ENCODE measurements at places on chromosomes 3 and 15.

DNA sequence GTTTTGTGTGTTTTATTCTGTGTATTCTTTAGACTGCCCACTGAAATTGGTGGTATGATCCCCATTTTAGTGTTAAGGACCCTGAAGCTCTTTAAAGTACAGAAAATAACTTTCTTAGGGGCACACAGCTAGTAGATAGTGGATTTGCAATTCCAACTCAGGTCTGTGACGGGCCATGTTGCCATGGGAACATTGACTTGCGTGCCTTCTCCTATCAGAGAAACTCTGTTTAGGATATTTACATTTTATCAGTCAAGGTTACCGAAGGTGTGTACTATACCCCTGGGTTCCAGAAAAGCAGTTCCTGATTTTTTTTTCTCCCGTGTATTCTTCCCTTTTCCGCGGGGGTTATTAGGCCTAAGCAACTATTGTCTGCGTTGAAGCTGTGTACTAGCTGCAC, 19.4 kb downstream of the MYZAP start:
- no peak for DNase-seq

- DNase-seq = no peak
Measured at GRCh38 chr3:105490045-105490444, 123.3 kb downstream of the ALCAM start.

DNA sequence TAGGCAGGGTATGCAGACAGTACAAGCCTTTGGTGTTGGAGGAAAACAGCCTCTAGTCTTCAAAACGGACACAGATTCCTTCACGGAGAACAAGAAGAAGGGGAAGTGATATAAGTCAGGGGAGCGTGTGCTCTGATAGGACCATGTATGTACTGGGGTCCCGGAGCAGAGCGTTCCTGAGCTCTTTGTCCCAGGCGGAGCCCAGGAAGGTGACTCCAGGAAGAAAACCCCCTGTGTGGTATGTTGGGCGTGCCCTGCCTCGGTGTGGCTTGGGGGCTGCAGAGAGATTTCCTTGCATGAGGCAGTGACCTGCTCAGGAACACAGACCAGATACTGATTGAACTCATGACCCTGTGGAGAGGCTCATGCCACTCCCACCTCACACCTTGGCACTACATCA, 21.7 kb downstream of the MELTF start:
- no peak for DNase-seq

DNA sequence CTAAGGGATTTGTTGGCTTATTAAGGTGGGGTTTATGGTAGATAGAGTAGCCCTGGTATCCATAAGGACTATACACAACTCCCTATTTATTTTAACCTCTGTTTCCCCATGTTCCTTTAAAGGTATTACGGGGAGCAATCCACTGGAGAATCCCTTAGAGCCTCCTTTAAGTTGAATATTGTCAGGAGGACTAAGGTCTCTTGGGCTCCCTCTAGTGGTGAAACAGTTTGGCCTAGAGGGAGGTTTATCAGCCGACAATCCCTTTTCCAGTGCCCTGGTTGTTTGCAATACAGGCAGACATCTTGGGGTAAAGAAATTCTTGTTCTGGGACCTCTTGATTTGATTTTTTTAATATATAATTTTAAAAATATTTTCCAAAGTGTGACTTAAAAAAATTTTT, 12.9 kb downstream of the OPA1 start:
- peak; percentile 25 for DNase-seq

DNA sequence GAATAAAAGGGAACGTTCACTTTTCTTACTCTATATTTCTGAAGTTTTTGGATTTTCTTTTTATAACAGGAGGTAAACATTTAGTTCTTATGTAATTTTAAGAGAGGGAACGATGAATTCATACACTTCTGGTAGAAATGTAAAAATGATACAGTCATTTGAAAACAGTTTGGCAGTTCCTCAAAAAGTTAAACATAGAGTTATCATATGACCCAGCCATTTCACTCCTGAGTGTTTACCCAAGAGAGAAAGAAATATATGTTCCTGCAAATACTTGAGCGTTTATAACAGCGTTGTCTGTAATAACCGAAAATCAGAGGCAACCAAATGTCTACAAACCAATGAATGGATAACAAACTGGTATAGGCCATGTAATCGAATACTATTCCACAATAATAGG, 20.8 kb upstream of the CCR9 start:
- no peak for DNase-seq

DNA sequence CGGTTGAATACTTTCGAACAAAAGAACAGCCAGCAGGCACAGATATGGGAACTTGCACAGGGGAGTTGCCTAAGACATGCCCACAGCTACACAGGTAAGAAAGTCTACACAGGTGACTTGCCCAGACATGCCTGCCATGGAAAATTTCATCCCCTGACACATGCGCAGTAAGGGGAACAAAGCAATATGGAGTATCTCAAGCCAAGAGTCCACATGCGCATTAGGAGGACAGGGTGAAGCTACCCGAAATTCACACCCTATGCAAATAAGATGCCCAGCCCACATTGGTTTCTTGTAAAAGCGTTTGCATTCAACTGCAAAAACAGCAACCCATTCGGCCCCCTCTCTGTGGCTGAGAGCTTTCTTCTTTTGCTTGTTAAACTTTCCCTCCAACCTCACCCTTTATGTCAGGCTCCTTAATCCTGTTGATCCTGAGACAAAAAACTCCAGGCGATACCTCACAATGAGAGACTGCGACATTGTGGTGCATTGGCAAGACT, 49.3 kb upstream of the TRPM1 start:
- no peak for DNase-seq

DNA sequence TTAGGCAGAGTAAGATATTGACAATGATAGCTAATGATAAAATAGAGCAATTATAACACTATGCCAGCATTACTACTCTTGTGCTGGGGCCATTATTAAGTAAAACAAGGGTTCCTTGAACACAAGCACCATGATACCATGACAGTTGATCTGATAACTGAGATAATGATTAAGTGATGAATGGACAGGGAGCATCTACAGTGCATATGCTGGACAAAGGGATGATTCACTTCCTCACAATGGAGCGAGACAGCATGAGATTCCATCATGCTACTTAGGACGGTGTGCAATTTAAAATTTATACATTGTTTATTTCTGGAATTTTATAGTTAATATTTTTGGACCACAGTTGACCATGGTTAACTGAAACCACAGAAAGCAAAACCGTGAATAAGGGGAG, 156.6 kb downstream of the FHIT start:
- no peak for DNase-seq

DNA sequence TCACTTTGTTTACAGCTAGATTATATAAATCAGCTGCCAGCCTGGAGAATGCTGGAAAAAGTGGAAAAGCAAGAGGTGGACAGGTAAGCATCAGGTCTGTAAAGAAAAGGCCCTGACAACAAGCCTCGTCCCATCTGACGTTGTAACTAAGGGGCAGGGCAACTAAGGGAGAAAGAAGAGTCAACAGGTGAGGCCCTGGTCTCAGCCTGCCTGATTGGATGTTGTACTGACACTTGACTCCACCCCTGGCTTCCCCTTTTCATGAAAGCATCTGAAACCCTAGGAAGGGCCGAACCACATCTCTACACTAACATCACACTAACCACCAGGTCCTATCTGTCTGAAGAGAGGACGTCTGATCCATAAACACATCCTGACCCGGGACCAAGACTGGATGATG, 357.6 kb upstream of the CFAP20DC start:
- no peak for DNase-seq

DNA sequence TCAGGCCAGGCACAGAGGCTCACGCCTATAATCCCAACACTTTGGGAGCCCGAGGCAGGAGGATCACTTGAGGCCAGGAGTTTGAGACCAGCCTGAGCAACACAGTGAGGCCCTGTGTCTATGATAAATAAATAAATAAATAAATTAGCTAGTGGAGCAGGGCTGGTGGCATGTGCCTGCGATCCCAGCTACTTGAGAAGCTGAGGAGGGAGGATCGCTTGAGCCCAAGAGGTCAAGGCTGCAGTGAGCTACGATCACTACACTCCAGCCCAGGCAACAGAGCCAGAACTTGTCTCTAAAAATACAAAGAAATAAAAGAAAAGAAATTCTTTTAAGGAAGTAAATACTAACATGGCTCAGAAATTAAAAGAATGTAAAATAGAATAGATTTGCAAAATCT, 91.8 kb downstream of the LIPC start:
- no peak for DNase-seq

- no peak for DNase-seq
Measured at GRCh38 chr3:84224262-84224661, 734.5 kb upstream of the CADM2 start.

DNA sequence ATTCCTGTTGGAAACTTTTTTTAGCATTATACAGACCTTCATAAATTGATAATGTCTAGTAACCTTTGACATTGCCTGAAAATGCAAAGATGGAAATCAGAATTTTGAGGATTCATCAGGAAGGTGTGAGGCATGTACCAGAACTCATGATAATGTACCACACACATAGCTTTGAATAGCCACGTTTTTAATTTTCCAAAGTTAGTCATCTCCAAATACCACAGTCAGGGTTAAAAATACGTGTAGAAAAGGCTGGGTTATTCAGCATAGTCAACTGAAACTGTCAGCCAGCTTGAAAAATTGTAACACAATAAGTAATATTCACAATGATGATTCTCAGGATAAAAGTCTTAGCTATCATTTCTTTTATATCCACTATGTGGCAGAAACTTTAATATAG, 102.0 kb upstream of the THRB start:
- DNase-seq = no peak

GRCh38 chr3:36943601-36944000, 1.3 kb downstream of the TRANK1 start:
- no peak for DNase-seq

DNA sequence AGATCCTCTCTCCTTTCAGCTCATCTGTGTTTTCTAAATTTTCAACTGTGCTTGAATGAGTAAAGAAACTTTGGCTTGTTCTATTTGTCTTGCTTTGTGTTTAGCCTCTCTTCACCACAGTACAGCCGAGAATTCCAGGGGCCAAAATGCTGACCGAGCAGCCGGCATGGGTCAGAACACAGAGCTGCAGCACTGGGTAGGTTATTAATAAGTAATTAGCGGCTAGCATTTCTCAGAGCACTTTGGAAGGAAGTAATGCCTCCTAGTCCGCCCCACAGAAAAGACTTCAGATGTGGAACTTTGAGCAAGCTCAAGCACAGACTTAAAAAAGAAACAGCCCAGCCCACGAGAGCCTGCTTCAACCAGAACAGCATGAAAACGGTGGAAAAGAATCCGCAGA, 343.9 kb downstream of the ARRDC4 start:
- no peak for DNase-seq

- no peak for DNase-seq
Measured at GRCh38 chr15:88072598-88073390, 183.7 kb downstream of the NTRK3 start.

GRCh38 chr15:58486062-58486461, 54.3 kb downstream of the LIPC start:
- DNase-seq = no peak

DNA sequence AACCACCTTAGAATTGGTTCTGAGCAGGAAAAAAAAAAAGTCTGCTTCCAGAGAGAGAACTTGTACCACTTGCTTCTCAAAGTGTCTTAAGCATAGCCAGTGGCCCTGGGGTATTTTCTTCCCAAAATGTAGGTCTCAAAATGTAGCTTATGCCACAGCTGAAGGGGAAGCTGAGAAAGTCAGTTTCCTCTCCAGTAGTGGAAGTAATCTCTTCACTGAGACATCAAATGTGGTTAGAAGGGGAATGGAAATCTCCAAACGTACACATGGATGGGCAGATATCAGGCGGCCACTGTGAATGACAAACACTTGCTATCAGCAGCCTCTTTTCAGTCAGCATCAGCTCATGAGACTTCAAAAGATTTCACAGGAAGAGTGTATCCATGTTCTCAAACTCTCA, 841.2 kb downstream of the TUSC7 start:
- no peak for DNase-seq

- no peak for DNase-seq
Measured at GRCh38 chr3:161475905-161476304, 20.7 kb upstream of the OTOL1 start.

DNA sequence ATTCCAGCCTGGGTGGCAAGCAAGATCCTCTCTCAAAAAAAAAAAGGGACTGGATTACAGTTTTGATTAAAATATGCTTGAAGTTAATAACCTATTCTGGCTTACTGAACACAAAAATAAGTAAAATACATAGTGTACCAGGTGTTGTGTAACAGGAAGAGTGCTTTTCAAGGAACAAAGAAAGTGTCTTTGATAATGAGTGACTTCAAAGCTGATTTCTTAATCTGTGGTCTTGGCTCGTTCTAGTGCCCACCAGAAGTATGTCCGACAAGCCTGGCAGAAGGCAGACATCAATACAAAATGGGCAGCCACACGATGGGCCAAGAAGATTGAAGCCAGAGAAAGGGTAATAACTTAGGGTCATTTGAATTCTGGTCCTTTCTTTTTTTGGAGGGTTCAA, 4.0 kb downstream of the RPL14 start:
- DNase-seq = no peak

GRCh38 chr15:69476704-69477473, 24.3 kb downstream of the RPLP1 start:
- no peak for DNase-seq

DNA sequence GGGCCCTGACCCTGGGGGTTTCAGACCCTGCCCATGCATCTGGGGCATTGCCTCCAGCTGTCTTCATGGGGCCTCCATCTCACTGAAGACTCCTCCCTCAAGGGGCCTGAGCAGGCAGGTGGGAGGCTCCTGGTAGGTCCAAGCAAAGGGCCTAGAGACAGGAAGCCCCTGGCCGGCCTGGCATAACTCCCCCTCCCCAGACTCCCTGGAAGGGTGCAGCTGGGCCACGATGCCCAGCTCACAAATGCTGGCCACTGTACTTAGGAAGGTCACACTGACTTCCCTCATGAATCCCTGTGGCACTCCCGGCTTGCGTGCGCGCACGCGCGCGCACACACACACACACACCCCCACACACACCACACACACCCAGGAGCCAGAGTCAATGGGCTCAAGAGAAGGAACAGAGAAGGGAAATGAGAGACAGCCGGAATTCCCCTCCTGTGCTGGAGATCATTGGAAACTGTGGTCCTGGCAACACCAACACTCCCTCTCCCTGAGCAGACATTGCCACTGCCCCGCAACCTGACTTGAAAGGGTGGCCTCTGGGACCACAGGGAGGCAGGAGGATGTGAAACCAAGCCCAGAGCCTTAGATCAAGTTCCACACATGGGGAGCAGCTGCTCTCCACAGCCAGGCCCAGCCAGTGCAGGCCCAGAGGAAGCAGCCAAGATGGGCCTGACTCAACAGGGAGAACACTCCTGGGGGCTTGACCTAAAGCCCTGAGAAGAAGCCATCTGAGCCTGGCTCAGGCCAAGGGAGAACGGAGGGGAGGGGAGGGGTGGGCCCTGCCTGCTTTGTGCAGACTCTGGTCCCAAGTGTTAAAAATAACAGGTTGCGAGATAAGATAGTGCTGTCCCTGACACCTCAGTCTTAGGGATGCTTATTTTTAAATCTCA, 69.7 kb downstream of the SCN5A start:
- no peak for DNase-seq

DNA sequence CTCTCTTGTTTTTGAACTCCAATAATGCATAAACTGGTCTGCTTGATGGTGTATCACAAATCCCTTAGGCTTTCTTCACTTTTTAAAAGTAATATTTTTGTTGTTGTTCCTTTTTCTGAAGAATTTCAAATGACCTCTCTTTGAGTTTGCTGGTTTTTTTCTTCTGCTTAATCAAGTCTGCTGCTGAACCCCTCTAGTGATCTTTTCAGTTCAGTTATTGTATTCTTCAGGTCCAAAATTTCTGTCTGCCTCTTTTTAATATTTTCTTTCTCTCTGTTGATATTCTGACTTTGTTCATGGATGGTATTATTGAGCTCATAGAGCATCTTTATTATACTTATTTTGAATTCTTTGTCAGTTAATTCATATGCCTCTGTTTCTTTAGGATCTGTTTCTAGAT, 21.8 kb upstream of the CEP152 start:
- DNase-seq = no peak

All from activated naive CD8-positive, alpha-beta T cell treated with anti-CD3 and anti-CD28 coated beads for 36 hours (primary cell).